ENCODE measurements at places on chromosomes 4 and X. TPM values are rescaled to one million over a fixed set of nuclear protein-coding genes. Genes with fewer than 3 reads are reported as not detected.

The ARSJ gene
- total RNA-seq = not detected

The AGA gene
- 18.9 TPM for total RNA-seq

The DMRTC1 gene
- not detected for total RNA-seq

The COX7B2 gene
- total RNA-seq = not detected

The CT47B1 gene
- not detected for total RNA-seq

The TEX11 gene
- total RNA-seq = not detected

The RHOXF2B gene
- not detected for total RNA-seq

The PGK1 gene
- total RNA-seq = 628 TPM

The SLC7A11 gene
- 3.6 TPM for total RNA-seq

The MPP1 gene
- 15.7 TPM for total RNA-seq

GRCh38 chr4:3321295-3321889, 28.6 kb downstream of the RGS12 start:
- DNase-seq = no peak
- H3K4me3 ChIP-seq = no peak overlapping the region
- no peaks in the 10 kb centered on the region for H3K27me3 ChIP-seq
- H3K4me1 ChIP-seq = no peaks in the 10 kb centered on the region
- H3K36me3 ChIP-seq = no peaks in the 10 kb centered on the region
- H3K27ac ChIP-seq = no peak overlapping the region

DNA sequence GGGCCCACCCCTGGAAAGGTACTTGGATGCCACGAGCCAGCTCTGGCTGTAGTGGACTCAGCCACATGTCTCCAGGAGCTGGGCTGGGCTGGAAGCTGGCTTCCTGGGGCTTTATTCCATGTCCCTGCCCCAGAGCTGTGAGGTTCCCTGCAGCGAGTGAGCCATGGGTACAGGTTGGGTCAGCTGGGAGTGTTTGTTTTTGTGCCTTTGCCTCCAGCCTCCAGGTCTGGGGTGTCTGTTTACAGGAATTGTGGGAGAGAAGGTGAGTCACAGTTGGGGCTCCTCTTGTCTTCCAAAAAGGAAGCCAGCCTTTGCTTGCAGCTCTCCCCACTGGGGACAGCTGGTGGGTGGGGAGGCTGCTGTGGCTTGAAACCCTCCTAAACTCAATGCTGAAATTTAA, 21.5 kb downstream of the SORCS2 start:
- no peaks in the 10 kb centered on the region for H3K4me1 ChIP-seq
- H3K4me3 ChIP-seq = no peak overlapping the region
- H3K36me3 ChIP-seq = no peaks in the 10 kb centered on the region
- no peak for DNase-seq
- H3K27me3 ChIP-seq = no peaks in the 10 kb centered on the region

DNA sequence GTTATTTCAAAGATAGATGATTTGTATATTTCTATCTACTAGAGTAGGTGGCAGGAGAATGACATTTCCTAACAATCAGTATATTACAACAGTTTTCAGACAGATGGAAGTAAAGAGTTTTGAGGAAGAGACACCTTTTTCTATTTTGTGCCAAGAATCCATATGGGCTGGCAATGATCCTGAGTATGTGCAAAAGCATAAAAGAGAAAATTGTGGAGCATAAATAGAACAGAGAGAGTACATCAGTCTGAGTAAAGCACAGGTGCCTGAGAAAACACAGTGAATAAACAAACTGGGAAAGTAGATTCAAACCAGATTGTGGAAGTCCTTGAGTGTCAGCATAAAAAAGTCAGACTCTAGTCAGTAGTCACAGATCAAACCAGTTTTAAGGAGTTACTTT, 96.8 kb upstream of the WDR44 start:
- H3K4me3 ChIP-seq = no peak overlapping the region
- no peaks in the 10 kb centered on the region for H3K4me1 ChIP-seq
- no peaks in the 10 kb centered on the region for H3K27me3 ChIP-seq
- no peak for DNase-seq
- no peak overlapping the region for H3K27ac ChIP-seq

GRCh38 chr4:168708108-168708507, 211.3 kb downstream of the PALLD start:
- H3K27ac ChIP-seq = no peak overlapping the region
- H3K36me3 ChIP-seq = no peaks in the 10 kb centered on the region
- H3K27me3 ChIP-seq = no peaks in the 10 kb centered on the region
- no peaks in the 10 kb centered on the region for H3K4me1 ChIP-seq
- DNase-seq = no peak

DNA sequence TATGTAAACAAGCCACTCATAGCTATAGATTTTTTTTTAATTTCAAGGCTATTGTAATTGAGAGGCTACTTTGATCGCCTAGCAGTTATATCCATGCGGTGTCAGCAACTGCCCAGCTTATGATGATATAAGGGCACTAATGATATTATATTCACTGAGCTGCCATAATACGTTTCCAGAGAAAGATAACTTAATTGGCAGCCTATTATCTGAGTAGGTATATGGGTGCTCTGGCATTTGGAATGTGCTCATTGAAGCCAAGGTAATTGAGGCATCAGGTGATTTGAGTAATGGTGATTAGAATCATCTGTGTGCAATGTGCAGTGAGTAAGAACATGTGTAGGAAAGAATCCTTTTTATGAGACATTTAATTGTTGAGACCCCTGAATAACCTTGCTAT, 490.0 kb downstream of the CENPC start:
- no peak overlapping the region for H3K27ac ChIP-seq

- H3K27ac ChIP-seq = no peak overlapping the region
- peaks cover 24% of the 10 kb centered on the region for H3K4me1 ChIP-seq
- no peaks in the 10 kb centered on the region for H3K36me3 ChIP-seq
- no peak for DNase-seq
These were observed 38.9 kb downstream of the AFF1 start for GRCh38 chr4:86973668-86974067.

DNA sequence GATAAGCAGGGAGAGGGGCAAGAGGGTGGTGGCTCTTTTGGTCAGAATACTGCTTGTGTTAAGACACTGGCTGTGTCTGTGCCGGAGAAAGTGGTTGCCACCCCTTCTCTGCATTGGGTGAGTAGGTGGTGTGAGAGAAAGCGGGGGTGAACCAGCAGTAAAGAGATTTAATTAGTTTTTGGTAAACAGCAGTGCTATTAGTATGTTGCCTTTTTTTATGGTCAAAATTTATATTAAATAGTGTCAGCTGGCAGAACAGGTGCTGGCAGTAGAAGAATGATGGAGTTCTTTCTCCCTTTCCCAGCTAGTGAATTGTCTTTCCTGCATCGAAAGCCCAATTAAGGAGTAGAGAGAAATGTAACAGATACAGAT, 181.6 kb downstream of the LARP7 start:
- no peaks in the 10 kb centered on the region for H3K4me1 ChIP-seq
- H3K27me3 ChIP-seq = no peaks in the 10 kb centered on the region
- H3K4me3 ChIP-seq = peak overlapping the region; percentile 80
- peak overlapping the region; percentile 54 for H3K27ac ChIP-seq
- DNase-seq = no peak

DNA sequence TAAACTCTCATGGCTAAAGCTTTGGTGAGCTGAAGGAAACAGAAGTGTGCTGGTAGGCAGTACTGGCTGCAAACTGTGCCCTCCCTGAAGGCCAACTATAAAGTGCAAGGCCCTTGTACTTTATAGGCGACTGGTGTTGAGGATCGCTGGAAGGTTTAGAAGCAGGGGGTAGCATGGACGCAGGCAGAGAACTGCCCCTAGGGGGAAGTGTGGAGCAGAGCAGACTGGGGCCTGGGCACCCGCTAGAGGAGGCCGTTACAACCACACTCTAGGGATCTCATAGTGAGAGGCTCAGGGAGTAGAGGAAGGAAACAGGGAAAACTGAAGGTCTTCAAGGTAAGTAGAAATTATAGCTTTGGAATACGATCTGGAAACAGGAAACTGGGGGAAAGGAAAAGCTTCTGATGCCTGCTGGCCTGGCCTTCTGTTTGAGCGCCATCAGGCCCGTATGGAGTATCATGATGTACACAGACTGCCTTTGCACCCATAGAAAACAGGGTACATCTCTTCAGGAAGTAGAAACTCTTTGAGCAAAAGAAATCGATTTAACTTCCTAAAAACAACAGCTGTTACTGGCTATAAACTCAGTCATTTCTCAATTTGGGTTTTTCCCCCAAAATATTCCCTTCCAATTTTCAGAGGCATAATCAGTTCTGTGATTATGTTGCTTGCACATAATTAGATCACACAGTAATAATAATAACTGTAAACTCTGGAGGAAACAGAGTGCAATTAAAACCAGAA, 23.9 kb upstream of the TMSB4X start:
- no peaks in the 10 kb centered on the region for H3K36me3 ChIP-seq
- no peaks in the 10 kb centered on the region for H3K27me3 ChIP-seq
- peaks cover 58% of the 10 kb centered on the region for H3K4me1 ChIP-seq

GRCh38 chr4:82467471-82467870, 37.1 kb downstream of the ENOPH1 start:
- DNase-seq = no peak
- no peaks in the 10 kb centered on the region for H3K27me3 ChIP-seq
- H3K4me3 ChIP-seq = no peak overlapping the region
- no peak overlapping the region for H3K27ac ChIP-seq

DNA sequence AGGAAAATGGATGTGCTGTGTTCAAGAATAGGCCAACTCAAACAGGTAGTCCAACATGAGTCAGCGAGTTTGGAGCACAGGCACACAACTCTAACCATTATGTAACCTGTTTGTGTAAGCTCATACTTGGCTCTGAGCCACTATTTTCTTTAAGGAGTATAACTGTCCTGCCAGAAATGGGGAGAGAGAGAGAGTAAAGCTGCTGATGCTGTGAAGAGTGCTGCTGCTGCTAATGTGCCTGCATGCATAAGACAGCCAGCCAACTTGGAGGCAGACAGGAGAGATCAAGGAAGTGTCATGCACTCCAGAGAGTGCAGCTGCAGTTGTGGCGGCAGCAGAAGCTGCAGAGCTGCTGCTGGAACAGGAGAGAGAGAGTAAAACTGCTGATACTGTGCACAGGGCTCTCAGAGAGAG, 11.7 kb upstream of the STATH start:
- no peaks in the 10 kb centered on the region for H3K36me3 ChIP-seq
- H3K4me1 ChIP-seq = no peaks in the 10 kb centered on the region
- H3K27me3 ChIP-seq = no peaks in the 10 kb centered on the region
- no peak overlapping the region for H3K4me3 ChIP-seq

DNA sequence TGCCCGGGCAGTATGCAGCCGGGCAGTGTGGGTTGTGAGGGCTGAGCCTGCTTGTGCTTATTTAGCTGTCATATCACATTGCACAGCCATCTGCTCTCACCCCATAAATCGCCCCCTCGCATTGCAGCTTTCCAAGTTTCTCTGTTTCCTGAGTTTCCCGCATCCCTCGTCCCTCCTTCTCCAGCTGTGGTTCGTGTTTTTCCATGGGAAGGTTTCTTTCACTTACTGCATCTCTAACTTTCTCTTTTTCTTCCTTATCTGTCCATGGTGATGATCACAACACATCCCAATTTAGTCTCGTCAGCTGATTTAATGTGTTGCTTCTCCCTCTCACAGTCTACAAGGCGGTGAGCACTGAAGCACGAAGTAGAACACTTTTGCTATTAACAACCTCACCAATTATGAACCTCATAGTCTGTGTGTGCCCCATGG, 118.1 kb downstream of the ENPP6 start:
- no peak for DNase-seq
- no peaks in the 10 kb centered on the region for H3K36me3 ChIP-seq
- no peak overlapping the region for H3K27ac ChIP-seq
- H3K27me3 ChIP-seq = no peaks in the 10 kb centered on the region
- no peak overlapping the region for H3K4me3 ChIP-seq
- no peaks in the 10 kb centered on the region for H3K4me1 ChIP-seq

DNA sequence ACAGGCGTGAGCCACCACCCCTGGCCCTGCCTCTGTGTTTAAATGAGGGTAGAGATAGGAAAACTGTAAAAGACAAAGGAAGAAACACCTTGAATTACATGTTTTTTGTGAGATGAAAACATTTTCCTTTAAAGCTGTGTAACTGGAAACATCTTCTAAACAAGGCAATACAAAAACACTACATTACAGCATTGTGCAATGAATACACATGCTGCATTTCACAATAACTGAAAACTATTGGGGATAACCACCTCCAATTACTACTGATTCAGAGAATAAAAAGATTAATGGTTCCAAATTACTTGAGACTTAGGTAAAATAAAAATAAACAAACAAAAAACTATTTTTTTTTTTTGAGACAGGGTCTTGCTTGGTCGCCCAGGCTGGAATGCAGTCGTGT, 7.6 kb upstream of the OGT start:
- no peak overlapping the region for H3K27ac ChIP-seq
- no peak overlapping the region for H3K4me3 ChIP-seq
- H3K4me1 ChIP-seq = no peaks in the 10 kb centered on the region

DNA sequence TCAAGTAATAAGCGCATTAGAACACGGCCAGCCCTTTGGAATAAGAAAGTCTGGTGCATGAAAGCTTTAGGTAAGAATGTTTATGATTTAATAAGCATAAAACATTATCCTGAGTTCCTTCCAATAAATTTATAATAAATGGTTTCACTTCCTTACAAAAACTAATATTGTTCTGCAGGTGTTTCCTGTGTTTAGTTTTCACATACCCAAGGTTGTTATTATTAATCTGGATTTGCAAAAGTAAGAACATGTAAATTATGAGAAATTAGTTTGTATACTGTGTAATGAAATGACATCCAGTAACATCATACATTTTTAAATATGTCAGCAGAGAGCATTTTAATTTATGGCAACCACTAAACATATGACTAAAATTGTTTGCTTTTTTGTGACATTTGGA, 72.1 kb downstream of the BANK1 start:
- H3K27me3 ChIP-seq = no peaks in the 10 kb centered on the region
- no peak for DNase-seq

GRCh38 chrX:71919431-71919830, 8.8 kb downstream of the NHSL2 start:
- no peak overlapping the region for H3K4me3 ChIP-seq
- no peaks in the 10 kb centered on the region for H3K4me1 ChIP-seq
- H3K27ac ChIP-seq = no peak overlapping the region
- no peaks in the 10 kb centered on the region for H3K36me3 ChIP-seq

GRCh38 chr4:1570291-1571164, 113.6 kb downstream of the FAM53A start:
- no peaks in the 10 kb centered on the region for H3K27me3 ChIP-seq
- H3K4me3 ChIP-seq = no peak overlapping the region
- no peak for DNase-seq
- no peaks in the 10 kb centered on the region for H3K4me1 ChIP-seq
- H3K27ac ChIP-seq = no peak overlapping the region

GRCh38 chr4:86400216-86400615, 40.4 kb upstream of the MAPK10 start:
- H3K4me1 ChIP-seq = no peaks in the 10 kb centered on the region
- H3K27me3 ChIP-seq = no peaks in the 10 kb centered on the region
- no peaks in the 10 kb centered on the region for H3K36me3 ChIP-seq

Measured in GM12878 (cell line).